ENCODE measurements at places on chromosomes 1 and 21.

GRCh38 chr1:109817881-109818270 is 54.2 kb upstream of the EPS8L3 start:
- DNase-seq: no peak

GRCh38 chr1:62953633-62954032 is 169.7 kb downstream of the ATG4C start:
- DNase-seq: no peak

DNA sequence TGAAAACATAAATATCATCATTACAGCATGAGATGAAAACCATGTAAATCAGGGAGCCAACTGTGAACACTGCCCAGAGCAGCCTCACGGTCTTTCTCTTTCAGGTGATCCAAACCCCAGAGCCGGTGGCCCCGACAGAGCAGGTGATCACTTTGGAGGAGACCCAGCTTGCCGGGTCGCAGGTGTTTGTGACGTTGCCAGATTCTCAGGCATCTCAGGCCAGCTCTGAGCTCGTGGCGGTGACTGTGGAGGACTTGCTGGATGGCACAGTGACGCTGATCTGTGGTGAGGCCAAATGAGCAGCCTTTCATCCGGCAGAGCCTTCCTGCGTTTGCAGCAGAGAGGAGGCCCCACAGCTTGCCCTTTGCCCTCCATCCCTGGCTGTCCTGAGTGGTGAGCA is 37.2 kb upstream of the EPHA8 start:
- no peak for DNase-seq

DNA sequence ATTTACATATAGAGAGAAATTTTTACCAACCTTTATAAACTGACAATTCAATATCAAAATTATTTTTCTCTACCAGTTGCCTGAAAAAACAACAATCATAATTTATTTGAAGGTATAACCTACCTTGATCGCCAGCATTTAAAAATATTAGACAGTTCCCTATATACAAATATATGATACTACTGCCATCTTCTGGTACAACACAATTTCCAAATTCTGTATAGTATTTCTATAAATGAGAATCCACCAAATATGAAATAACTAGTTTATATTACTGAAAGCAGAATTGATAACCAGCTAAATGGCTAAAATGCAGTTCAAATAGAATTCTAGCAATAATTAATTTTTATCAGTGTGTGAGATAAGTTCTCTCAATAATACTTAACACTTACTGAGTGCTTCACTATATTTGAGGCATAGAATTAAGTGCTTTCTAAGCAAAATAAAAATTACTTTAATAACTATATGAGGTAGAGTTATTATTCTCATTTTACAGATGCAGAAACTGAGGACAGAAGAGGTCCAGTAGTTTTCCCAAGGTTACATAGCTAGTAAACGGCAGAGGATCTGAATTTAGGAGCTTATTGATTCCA is 75.6 kb downstream of the PIGK start:
- no peak for DNase-seq

DNA sequence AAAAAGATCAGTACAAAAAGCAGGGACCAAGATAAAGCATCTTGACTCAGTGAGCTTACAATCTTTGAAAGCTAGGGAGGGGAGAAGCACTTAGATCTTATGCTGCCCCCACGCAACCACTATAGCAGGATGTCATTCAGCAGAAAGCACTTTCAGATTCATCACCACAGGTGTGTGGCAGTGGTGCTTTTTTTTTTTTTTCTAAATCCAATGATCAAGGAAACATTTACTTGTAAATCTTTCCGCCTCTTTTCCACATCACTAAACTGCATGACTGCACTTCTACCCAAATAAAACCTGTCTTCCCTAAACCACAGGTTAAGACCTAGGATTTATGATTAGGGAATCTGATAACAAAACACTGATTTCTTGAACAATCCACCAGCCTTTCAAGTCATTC is 154.8 kb downstream of the SLC45A1 start:
- no peak for DNase-seq

DNA sequence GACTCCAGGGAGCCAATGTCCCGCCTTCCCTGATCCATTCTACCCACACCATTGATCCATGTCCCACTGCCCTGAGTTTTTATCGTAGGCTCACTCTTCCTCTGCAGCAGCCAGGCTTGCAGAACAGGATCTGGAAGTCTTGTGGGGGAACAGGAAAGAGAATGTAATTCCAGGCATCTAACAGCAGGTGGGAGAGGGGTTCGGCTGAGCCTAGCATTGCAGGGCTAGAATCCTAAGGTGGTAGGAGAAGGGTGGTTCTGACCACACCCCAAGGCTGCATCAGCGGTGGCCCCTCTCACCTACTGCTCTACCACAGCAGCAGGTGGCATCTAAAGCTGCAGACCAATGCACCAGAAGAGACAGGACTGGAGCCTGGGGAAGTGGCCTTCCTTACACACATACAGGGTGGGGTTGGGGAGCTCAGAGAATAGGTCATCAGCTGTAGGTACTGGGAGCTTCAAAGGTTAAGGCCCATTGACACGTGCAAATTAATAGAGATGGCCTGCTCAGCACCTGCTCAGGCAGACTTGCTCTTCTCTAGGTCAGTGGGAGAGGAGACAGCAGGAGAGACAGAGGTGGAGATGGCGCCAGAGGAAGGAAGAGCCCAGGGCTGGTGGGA is 20.5 kb downstream of the KNCN start:
- no peak for DNase-seq

DNA sequence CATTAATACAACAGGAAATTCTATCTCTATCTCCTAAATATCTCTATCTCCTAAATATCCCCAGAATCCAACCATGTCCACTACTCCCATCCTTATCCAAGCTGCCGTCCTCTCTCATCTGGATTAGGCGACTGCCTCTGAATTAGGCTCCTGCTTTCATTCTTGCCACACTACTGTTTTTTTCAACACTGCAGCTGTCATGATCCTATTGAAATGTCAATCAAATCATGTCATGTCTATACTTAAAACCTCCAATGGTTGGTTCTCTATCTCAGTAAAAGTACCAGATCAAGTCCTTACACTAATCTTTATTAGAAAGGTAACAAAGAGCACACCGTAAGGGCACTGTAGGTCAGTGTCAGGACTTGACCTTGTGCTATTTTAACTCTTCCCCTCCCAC is 82.0 kb upstream of the NFIA start:
- no peak for DNase-seq

DNA sequence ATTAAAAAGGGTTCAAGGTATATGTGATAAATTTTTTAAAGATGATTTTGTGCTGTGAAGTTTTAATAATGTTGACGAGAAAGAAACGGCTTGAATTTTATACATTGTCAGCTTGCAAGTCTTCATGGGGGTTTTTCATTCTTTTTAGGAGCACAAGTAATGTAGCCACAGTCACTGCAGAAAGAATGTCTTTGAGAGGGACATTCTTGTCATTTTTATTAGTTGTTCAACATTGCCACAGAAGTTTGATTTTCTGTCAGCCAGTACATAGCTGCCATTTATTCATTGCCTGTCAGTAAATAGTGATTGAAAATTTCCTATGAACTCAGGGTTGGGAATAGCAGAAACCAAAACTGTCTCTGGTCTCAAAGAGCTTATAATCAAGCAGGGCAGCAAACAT is 156.3 kb downstream of the DHRS3 start:
- DNase-seq: no peak

DNA sequence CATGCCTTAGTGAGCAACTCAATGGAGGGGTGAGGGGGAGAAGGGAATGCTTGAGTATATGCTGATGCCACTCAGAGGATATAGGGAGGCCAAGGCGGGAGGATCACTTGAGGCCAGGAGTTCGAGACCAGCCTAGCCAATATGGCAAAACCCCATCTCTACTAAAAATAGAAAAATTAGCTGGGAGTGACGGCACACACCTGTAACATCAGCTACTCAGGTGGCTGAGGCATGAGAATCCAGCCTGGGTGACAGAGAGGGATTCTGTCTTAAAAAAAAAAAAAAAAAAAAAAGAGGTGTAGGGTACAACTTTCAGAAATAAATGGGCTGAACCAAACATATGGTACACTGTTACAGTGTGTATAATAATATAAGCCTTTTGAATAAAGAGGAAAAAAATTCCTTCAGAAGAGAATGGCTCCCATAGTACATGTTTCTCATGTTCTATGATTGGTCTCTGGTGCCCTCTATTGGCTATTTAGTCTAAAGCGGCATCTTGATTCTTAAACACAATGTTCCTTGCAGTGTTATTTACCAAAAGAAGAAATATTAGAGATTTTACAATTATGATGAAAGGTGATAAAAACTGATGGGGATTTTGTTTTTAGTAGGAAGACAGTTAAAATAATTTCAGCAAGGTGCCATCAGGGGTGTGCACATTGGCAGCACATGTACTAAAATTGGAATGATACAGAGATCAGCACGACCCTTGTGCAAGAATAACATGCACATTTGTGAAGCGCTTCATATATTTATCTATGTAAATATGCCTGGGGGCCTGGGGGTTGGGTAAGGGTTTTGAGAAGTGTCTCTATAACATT is 109.8 kb downstream of the PATJ start:
- DNase-seq: no peak

- DNase-seq: no peak
These were observed 6.7 kb downstream of the TMEM201 start for GRCh38 chr1:9595156-9595967.

- DNase-seq: peak; percentile 23
These were observed 241.0 kb downstream of the KCNJ6 start for GRCh38 chr21:37675202-37675801.

DNA sequence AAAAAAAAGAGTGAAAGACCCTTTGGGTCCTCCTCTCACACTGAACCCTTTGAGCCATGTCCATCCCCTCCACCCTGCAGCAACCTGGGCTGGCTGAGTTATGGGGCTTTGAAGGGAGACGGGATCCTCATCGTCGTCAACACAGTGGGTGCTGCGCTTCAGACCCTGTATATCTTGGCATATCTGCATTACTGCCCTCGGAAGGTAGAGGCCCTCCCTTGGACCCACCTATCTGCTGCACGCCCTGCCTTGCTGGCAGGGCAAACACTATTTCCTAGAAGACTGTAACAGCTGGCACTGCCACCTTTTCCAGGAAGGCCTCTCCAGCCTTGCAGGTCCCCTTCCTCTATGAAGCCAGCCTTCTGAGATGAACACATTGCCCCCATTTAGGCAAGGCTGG is 1.1 kb downstream of the SLC50A1 start:
- no peak for DNase-seq

DNA sequence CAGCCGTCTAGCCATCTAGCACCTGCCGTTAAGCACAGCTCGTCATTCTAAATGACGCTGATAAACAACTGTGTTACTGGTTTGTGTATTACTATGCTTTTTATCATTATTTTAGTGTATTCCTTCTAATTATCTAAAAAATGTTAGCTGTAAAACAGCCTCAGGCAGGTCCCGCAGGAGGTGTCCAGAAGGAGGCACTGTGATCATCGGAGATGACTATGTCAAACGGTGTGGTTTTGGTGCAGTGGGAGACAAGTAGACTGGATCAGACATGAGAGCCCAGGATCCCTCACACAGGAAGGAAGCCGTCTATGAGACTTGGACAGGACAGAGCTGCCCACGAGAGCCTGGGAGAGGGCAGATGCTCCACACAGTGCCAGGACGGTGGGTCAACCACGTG is 55.3 kb upstream of the COL6A1 start:
- DNase-seq: no peak

- DNase-seq: no peak
These were observed 25.4 kb upstream of the WDR26 start for GRCh38 chr1:224459966-224460365.

- no peak for DNase-seq
These were observed 13.9 kb upstream of the ATF3 start for GRCh38 chr1:212594640-212595039.

GRCh38 chr1:24540051-24540905 is 15.6 kb upstream of the NCMAP start:
- no peak for DNase-seq

DNA sequence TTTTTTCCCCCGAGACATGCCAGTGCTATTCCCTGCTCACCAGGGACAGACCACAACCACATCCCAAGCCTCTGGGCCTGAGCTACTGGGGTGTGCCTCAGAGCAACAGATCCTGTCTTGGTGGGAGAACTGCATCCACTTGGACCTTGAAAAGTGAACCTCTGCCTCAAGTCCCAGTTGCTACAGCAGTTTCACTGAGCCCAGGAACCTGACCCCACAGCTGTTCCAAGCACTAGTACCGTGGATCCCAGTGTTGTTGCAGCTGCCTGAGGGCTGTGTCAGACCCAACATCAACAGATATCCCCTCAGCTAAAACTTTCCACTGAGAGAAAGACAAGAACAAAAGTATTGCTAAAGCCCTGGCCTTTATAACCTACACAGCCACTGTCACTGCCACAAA is 373.0 kb downstream of the PLPP3 start:
- no peak for DNase-seq

DNA sequence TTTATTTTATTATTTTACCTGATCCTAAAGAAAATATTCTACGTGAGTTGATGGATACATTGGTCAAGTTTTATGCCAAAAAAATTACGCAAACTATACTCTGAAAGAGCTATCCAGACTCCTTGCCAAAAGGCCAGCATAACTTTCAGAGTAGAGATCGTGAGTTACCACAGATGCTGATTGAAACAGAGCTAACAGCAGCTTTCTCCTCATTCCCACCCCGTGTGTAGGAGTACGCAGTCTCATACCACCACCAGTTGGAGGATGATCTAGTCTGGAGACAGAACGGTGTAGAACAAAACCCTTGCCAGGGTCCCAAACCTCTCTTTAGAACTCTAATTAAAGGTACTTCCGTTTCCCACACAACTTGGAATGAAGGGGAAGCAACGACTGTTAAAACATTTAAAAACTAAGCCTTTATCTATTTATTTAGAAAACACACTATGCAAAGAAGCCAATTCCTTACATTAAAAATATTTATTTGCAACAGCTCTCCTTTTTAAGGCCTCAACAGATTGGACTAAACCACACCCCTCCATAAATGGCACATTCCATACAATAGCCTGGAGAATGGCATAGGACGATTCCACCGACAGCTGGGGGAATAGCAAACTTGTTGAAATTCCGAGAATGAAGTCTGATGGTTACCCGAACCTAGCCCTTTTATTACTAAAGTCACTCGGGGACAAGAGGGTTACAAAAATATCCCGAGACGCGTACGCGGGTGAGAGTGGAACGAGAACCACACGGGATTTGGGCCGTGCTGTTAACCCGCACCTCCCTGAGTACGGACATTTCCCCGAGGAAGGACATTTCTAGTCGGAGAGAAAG is 1.4 kb downstream of the NUCKS1 start:
- DNase-seq: no peak

DNA sequence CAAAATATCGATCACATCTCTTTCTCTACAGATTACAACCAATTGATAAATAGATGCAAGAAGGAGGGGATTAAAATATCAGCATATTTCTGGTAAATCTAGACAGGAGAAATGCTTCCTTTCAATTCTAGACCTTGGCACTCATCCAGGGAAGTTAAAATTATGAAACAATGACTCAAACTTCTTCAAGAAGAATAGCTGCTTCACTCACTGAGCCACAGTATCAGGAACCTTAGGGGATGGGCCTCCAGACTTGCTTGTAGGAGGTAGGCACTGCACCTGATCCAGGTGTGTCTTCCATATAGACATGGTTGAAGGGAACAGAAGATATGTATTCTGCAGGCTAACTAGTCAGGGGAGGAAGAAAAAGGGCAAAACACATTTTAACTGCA is 9.8 kb downstream of the SLAMF7 start:
- DNase-seq: no peak

Measured in activated T-helper 1 cell treated with Interleukin-2 at 50 U/mL for 16 hours (primary cell).